HepG2 (cell line): ENCODE measurements at places on chromosomes 11 and 22. TPM values are rescaled to one million over a fixed set of nuclear protein-coding genes. Genes with fewer than 3 reads are reported as not detected.

DNA sequence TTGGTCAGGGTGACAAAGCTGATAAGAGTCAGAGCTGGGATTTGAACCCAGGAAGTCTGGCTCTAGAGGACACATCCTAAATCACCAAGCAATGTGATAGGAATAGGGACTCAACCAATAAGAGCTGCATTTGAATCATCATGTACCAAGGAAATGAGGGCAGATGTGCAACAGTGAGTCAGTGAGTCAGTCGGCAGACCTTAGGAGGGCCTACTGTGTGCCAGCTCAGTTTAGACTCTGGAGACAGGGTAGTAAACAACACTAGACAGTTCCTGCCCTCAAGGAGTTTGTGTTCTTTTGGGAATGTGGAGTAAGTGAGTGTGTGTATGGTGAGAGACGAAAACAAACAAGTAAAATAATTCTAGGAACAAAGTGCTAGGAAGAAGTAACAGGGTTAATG is 11.2 kb downstream of the IL10RA start:
- DNase-seq: no peak
- H3K27me3 ChIP-seq: peaks cover 1% of the 10 kb centered on the region; the same call in 1 of the 2 replicates
- H3K27ac ChIP-seq: no peak overlapping the region
- no peaks in the 10 kb centered on the region for H3K36me3 ChIP-seq

GRCh38 chr11:6671991-6672390 is 11.1 kb downstream of the MRPL17 start:
- DNase-seq: no peak
- no peak overlapping the region for H3K4me3 ChIP-seq
- H3K4me1 ChIP-seq: no peaks in the 10 kb centered on the region
- H3K27me3 ChIP-seq: no peaks in the 10 kb centered on the region

DNA sequence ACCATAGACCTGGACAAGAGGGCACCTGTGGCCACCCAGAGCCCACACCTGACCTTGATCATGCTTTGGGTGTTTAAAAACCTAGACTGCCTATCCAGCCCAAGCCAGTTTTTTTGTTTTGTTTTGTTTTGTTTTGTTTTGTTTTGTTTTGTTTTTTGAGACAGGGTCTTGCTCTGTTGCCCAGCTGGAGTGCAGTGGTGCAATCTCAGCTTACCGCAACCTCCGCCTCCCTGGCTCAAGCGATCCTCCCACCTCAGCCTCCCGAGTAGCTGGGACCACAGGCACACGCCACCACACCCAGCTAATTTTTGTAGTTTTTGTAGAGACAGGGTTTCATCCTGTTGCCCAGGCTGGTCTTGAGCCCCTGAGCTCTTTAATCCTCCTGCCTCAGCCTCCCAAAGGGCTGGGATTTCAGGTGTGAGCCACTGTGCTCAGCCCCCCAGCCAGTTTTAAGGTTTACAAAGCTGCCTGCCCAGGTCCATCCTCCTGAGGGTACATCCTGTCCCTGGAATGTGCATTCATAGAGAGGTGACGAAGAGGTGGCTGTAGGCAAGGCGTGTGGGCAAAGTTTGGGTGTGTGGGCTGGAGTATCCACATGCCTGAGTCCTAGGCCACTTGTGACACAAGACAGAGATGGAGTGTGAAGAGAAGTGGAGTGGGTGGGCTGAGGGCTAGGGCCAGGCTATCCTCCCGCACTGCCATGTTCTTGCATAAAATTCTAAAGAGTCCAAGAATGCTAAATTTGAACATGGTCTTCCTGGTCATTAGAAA is 3.3 kb upstream of the CD82 start:
- DNase-seq: no peak
- no peak overlapping the region for H3K4me3 ChIP-seq
- no peak overlapping the region for H3K27ac ChIP-seq
- no peaks in the 10 kb centered on the region for H3K36me3 ChIP-seq

GRCh38 chr22:19986011-19986409 is 30.6 kb downstream of the ARVCF start:
- no peak overlapping the region; the same call in 1 of the 2 replicates for H3K4me3 ChIP-seq
- no peaks in the 10 kb centered on the region for H3K27me3 ChIP-seq
- DNase-seq: no peak

DNA sequence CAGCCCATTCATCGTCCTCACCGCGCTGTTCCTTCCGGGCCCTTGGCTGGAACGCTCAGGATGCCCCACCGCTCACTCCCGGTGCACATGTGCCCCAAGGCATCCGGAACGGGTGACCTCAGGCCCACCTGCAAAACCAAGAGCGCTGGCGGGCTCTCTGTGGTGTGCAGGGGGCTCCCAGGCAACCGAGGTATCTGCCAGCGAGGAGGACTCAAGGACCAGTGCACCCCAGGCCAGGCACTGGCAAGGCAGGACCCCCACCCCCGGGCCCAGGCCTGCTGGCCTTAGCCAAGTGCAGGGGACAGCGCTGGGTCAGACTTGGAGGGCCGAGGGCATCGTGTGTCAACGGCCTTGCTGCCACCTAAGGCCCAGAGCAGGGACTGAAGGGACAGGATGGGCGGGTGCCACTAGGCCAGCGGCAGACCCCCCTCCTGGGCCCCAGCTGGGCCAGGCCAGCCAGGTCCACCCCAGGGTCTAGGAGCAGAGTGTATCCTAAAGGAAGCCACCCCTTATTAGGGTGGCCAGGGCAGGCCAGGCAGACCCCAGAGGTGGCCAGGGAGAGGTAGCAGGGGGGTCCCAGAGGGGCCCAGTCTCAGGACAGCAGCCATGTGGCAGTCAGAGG is 8.5 kb downstream of the TNNT3 start:
- H3K36me3 ChIP-seq: no peaks in the 10 kb centered on the region
- no peak overlapping the region for H3K4me3 ChIP-seq
- H3K27ac ChIP-seq: no peak overlapping the region
- no peak for DNase-seq

DNA sequence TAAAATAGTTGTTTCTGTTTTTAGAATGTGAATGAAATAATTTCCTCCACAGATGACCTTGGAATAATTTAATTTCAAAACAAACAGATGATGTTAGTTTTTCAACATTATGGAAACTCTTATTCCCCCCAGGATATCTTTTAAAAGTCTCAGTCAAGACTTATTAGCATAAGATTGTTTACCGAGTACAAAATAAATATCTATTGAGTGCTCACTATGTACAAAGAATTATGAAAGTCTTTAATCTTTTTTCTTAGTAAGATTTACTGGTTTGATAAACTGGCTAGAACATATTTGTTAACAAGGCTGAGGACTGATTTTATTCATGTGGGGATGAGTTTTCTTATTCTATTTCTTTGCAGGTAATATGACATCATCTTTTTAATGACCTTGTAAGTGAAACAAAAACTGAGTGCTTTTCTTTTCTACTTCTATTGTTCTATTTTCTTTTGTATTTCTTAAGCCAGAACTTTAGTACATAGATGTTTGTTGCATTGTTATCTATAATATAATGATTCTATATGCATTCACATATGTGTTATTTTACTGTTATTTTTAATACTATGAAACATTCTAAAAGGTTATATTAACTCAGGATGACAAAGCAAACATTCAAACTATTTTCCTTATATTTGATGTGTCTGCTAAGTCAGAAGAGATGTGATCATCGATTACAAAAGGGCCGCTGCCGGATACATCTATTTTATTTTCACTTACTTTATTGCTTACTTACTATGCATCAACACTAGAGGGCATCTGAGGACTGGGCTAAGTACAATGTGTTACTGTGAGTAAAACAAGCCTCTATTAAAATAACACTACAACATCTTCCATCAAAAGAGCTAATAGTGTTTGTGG is 111.0 kb upstream of the ARHGAP42 start:
- H3K4me1 ChIP-seq: no peaks in the 10 kb centered on the region
- no peaks in the 10 kb centered on the region for H3K27me3 ChIP-seq
- DNase-seq: peak; percentile 41

DNA sequence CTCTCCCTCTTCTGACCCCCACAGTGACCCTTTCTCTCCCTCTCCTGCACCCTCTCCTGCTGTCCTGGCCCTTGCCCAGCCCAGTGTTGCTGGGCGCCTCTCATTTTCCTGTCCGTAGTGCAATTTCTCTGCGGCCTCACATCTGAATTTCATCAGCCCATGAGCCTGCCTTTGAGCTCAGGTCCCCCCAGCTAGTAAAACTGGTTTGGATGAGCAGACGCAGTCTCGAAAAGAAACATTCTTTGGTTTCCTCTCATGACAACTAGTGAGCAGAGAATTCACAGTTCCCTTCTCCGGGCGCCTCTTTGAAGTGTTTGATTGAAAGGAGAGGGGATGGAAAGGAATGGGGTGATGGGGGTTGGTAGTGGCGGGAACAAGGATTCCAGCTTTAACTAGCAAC is 126.0 kb upstream of the CADM1 start:
- H3K4me3 ChIP-seq: no peak overlapping the region
- no peak overlapping the region for H3K27ac ChIP-seq
- no peak for DNase-seq
- no peaks in the 10 kb centered on the region for H3K36me3 ChIP-seq

Gene CRYBB3
- 0.18 TPM in 1 of 2 replicates, not detected in the other for total RNA-seq

Gene MYO18B
- 0.04 TPM in 1 of 2 replicates, not detected in the other for total RNA-seq

Gene HEPHL1
- 0.04 and 0.07 TPM in 2 replicates for total RNA-seq

Gene USH1C
- total RNA-seq: not detected in 2 replicates

Gene MGAT3
- 0.15 TPM in 1 of 2 replicates, not detected in the other for total RNA-seq

Gene TMEM191C
- total RNA-seq: 1.2 and 2.9 TPM in 2 replicates
